SHP77 (cell line): ENCODE measurements at places on chromosomes 1 and 21.

DNA sequence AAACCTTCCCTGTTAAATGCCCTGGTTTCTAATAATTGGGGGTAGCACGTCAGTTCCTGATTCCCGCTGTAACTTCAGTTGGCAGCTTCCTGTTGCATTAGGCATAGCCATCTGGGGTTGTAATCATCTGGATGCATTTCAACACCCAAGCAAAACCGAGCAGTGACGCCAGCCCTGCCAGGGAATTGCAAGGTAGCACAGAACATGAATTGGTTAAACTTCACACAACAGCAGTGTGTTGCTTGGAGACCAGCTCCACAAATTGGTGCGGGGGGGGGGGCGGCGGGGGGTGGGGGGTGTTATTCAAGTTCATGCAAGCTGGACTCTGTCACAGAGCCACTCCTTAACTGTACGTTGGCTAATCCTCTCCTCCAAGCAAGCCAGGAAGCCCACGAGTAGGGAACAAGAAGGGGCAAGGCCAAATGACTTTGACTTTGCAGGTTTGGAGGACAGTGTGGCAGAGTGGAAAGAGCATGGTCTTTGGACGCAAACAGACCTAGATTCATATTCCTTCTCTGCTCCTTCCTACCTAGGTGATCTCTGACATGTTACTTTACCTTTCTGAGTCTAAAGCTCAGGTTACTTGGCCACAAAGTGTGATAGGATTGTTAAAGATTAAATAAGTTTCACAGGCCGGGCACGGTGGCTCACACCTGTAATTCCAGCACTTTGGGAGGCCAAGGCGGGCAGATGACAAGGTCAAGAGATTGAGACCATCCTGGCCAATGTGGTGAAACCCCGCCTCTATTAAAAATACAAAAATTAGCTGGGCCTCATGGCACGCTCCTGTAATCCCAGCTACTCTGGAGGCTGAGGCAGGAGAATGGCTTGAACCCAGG lies 4.7 kb downstream of the LAX1 start:
- DNase-seq, result no peak

DNA sequence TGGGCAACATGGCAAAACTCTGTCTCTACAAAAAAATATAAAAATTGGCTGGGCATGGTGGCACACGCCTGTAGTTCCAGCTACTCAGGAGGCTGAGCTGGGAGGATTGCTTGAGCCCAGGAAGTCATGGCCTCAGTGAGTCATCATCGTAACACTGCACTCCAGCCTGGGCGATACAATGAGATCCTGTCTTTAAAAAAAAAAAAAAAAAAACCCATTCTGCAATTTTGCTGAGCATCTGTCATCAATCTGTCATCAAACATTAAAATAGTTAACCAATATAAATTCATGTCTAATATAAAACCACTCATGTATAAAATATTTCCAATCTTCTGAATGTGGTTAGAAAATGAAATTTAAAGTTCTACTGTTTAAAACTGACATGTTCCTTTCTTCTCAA lies 56.9 kb downstream of the LPAR3 start:
- DNase-seq, result no peak

DNA sequence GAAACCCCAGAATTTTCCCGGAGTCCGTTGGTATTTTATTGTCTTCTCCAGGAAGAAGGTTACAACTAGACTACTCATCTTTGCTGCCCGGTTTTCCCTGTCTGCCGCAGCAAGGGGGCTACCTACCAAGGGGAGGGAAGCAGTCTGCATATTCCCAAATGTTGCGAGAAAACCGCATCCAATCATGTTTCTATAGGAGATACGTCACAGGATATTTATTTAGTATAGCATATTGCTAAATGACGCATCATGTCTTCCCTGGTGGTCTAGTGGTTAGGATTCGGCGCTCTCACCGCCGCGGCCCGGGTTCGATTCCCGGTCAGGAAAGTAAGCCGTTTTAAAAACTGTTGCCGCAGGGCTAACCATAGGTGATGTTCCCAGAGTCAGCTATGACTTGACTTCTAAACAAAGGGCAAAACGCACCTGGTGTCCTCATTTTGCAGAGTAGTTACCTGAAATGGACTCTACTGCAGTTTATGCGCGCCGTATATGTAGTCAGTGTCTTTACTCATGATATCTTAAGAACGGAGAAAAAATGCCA lies 15.2 kb upstream of the ZNF692 start:
- peak; percentile 87 for DNase-seq

- DNase-seq, result no peak
Measured at GRCh38 chr1:89957107-89957506, 37.8 kb upstream of the ZNF326 start.

DNA sequence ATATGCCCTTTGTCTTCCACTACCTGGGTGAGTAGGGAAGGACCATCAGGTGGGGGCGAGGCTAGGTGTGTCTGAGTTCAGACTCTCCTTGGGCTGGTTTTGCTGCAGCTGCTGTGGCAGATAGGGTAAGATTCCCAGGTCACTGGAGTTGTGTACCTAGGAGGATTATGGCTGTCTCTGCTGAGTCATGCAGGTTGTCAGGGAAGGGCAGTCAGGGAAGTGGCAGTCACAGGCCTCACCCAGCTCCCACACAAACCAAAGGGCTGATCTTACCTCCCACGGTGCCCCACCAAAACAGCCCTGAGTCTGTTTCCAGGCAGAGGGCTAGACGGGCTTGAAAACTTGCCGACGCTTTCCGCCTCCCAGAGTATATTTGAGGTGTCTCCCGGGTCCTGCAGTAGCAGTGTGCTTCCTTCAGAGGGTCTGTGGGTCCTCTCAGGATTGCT lies 201.6 kb upstream of the PLXNA2 start:
- no peak for DNase-seq

DNA sequence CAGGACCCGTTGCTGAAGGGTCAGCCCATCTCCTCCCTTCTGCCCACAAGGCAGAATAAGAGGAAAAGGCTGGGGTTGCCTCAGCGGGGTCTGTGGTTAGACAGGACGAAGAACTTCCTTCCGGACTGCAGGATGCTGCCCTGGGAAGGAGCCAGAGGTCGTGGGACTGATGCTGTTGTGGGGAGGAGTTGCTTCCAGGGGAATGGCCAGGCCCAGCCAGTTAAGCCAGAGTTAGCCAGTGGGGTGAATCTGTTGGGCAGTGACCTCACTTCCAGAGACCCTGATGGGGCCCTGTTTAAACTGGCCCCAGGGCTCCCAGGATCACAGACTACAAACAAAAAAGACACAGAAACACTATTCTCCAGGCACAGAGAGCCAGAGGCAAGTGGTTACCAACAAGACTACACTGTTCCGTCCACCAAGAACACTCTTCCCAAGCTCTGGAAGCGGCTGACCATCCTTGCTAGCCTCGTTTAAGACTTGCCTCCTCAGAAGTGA lies 13.0 kb downstream of the FAM229A start:
- DNase-seq, result no peak

- no peak for DNase-seq
Measured at GRCh38 chr1:200837931-200838571, 34.7 kb upstream of the GPR25 start.

DNA sequence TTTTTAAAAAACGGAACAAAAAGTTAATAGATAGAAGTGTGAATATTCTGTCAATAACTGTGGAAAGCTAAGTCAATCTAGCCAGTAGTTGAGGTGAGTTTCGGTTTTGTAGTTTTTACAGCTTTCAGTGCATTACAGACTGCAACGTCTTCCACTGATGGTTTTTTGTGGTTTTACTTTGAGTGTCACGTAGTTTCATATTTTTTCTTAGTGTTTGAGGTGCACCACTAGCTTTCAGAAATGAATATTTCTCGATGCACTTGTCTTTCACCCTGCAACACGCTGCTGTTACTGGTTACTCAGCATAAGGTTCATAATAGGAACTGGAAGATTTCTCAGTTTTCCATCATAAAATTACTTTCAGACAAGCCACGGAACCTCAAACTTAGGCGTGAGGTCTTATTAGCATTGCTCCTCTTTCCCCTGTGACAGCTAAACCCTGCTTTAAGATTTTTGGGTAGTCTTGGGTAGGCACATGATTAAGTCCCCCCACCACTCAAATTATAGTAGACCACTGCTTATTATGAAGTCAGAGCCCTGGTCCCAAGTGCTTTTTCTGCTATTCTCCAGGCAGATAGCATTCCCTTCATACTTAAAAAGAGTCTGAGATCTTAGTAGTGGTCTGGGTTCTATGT lies 1412.7 kb downstream of the KCNT2 start:
- no peak for DNase-seq

DNA sequence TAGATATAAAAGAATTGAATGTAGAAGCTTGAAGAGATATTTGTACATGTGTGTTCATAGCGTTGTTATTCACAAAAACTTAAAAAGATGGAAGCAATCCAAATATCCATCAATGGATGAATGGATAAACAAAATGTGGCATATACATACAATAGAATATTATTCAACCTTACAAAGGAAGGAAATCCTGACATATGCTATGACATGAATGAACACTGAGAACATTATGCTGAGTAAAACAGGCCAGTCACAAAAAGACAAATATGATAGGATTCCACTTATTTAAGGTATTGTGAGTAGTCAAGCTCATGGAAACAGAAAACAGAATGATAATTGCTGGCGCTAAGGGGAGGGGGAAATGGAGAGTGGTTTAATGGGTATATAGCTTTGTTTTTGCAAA lies 47.0 kb upstream of the DYRK1A start:
- DNase-seq, result no peak

DNA sequence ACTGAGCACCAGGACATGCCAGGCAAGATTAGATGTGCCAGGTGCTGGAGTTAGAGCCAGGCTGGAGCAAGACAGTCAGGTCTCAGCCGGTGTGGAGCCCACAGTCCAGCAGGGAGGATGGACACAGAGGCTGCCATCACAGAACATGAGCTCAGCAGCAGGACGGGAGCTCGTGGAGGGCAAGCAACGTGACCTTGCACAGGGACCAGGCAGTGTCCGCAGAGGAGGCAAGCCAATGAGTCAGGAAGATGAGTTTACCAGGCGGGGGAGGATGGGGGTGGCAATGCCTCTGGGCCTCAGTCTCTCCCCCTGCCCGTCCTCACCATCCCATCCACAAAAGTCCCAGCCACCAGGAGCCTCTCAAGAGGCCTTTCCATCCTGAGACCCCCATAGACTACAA lies 20.7 kb upstream of the ZC3H12A start:
- DNase-seq, result no peak

DNA sequence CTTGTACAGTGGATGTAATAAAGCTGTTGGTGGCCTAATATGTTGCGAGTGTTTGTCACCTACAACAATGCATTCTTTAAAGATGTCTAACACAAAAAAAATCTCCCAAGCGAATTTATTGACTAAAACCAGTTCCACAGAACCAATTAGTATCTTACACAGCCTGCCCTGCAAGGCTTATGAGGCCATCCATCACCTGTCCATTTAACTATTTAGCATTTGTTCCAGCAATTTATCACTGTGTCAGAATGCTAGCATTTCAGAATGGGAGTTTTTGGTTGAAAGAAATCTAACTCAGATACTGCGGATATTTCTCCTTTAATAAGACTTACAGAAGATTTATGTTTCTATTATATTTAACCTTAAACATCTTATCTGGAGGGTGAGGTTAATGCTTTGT lies 831.1 kb upstream of the PRMT6 start:
- DNase-seq, result no peak

DNA sequence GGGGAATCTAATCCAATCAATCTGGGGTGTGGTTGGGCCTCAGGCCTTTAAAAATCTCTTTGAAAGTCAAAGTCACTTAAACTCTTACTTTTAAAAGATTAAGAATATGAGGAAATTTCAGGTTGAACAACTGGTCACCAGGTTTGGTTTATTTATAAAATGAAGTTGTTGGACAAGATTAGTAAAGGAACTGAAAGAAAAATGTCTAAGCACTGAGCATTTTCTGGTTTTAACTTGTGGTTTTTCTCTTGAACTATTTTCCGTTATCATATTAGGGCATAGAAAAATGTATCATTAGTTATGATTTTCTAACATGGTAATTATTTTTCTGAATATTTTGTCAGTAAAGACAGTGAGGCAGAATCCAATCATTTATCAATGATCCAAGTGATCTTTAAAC lies 49.6 kb downstream of the RGS2 start:
- DNase-seq, result no peak

DNA sequence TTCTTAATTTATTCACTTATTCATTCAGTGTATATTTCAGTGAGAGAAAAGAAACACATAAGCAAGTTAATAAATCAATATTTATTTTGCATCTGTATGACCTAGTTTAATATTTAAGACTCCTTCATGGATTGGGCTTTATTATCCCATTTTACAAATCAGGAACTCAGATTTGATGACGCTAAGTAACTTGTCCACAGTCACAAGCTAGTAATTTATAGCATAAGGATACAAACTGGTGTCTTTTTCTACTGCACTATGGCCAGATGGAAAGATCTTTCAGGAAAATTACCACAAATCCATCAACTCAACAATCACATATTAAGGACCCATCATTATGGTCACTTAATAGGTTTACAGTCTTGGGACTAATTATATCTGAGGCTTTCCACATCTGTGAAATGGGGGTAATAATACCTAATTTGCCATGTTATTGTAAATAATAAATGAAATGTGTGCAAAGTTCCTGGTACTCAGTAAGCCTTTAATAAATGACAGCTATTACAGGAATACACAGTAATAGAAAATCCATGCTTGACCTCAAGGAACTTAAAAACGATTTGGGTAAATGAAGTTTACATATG lies 13.3 kb downstream of the CDKN2C start:
- no peak for DNase-seq

GRCh38 chr1:198440842-198441241 lies 99.6 kb downstream of the ATP6V1G3 start:
- no peak for DNase-seq

- no peak for DNase-seq
Measured at GRCh38 chr1:247105966-247106365, 1.8 kb upstream of the ZNF669 start.

- no peak for DNase-seq
Measured at GRCh38 chr1:231842441-231842840, 215.9 kb downstream of the DISC1 start.

- DNase-seq, result peak; percentile 77
Measured at GRCh38 chr1:25566730-25567341, 23.4 kb downstream of the LDLRAP1 start.

DNA sequence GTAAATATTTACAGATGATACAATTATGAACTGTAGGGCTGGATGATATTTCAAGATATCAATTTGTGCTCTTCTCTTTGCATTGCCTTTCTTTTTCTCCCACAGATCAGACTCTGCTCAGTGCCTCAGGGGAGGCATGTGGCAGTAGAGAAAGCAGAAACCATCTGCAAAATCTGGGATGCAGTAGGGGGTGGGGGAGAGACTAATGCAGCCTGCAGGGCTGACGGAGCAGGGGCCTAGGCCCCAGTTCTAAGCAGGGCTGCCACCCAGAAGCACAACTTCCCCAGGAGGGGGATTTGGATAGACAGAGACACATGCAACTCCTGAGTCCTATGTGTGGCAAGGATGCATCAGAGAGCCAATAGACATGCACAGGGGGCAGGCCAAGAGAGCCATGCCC lies 511.6 kb downstream of the SMYD3 start:
- no peak for DNase-seq

DNA sequence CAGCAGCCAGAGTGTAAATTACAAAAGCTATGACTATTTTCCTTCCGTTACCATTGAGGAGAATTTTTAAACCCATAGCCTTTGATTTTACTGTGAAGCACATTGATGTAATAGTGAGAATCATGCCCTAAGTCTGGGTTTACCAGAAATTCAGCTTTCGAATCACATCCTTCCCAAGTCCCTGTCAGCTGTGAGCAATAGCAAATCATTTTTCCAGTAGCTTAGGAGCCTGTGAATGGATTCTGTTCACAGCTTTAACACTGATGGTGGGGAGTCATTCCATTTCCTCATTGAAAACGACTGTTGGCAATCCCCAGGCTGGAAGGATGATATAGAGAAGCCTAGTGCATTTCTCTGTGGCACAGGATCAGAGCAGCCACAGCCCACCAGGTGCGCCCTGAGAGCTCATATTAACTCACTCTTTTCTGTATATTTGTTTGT lies 82.2 kb upstream of the C1orf105 start:
- DNase-seq, result no peak
